GM06990 (cell line): ENCODE measurements at places on chromosomes 5 and 9.

GRCh38 chr9:1042466-1042865 lies 7.7 kb upstream of the DMRT2 start:
- DNase-seq: no peak

DNA sequence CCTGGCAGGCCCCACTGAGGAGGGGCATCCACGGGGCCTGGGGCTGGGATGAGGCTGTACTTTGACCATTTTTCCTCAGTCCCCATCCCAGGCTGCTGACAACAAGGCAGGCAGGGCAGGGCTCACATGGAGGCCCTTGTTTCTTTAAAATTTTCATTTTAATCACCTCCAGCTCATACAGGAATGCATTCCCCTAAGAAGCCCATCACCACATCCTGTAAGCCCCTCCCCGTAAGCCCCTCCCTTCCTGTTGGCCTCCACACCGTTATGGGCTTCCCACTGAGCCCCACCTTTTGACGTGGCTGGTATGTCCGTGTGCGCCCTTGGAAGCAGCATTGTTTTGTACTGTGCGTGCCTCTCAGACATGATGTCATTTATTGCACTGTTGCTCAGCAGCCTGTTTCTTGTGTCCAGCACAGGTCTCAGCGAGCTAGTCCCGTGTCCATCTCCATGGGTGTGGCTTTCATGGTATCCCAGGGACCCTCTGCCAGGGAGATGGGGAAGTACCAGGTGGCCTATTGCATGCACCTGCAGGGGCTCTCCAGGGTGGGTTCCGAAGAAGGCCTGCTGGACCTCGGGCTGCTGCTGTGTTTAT lies 22.4 kb downstream of the PHF2 start:
- no peak for DNase-seq

DNA sequence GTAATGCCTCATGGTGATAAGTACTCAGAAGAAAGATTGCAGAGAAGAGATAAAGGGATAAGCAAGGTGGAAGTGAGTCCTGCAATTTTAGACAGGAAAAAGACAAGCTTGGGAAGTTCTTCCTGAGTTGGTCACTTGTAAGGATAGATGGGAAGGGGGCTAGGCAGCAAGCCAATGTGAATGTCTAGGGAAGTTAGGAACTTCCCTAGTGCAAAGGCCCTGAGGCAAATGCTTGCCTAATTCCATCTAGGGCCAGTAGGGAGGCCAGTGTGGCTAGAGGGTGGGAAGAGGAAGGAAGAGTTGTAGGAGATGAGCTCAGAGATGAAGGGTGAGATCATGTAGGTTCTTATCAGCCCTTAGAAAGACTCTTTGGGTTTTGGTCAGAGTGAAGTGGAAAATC lies 206.6 kb downstream of the MAT2B start:
- DNase-seq: no peak

- no peak for DNase-seq
These were observed 64.2 kb downstream of the MYO10 start for GRCh38 chr5:16871746-16872339.

- no peak for DNase-seq
These were observed 592.0 kb downstream of the CHSY3 start for GRCh38 chr5:130496215-130496614.

- no peak for DNase-seq
These were observed 156.4 kb downstream of the FGF18 start for GRCh38 chr5:171575808-171576207.

DNA sequence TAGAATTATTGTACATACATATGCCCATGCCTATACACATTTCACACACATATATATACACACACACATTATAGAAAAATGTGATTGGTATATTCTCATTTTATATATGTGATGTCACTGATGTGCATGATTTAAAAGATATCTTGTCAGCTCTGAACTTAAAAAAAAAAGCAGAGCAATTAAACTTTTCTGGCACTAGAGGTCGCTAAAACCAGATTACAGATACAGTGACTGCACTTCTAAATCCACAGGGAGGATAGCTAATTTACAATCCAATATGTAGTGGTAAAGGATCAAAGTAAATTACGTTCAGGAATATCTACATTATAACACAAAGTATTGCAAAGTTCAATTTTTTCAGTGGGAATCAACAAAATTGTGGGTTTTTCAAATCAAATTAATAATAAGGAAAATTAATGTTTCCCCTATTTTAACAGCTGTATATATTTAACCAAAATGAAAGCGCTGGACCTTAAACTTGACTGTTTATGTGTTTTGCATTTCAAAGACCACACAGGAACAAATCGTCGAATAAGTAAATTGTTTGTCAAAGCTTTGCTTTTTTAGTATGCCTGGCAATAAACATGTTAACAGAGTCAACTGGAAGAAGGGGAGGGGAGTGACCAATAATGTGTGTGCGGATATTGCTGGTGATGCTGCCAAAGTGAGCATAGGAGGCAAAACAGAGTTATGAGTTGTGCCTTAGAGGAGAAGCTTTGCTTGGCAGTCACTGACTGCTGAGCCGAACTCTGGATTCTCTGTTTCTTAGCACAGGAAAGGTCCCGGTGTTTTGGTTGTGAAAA lies 1201.4 kb upstream of the C9orf72 start:
- no peak for DNase-seq

DNA sequence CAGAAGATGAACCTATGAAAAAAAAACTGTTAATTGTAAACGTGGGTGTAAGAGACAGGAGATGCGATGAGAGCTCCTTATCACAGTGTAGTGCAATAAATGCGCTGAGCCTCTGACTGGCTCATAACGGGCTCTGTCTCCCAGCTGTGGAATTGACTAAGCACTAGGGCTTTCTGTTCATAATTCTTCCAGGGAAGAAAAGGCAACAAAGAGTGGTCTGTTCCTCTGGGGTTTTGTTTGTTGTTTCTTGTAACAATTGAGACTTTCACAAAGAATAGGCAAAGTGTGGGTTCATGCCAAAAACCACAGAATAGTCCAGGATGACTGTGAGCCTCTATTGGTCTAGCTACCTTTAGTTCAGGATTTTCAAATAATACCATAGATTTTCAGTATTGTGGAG lies 39.4 kb downstream of the UBE2QL1 start:
- DNase-seq: no peak

DNA sequence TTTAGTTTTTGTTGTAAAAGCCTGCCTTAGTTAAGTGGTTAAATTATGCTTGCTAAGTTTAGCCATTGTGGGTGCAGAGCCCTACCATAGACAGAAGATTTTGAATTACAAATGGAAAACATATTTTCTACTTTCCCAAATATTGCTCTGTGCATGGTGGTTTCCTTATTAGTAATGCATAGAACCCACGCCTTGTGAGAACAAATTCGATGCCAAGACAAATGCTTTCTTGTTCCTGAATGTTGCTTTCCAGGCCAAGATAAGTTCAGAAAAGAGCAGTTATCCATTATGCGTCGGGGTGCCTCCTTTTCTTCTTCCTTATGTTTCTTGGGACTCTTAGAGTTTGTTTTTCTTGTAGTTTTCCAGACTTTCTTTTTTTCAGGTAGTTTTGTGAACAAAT lies 31.0 kb upstream of the GARNL3 start:
- DNase-seq: no peak

DNA sequence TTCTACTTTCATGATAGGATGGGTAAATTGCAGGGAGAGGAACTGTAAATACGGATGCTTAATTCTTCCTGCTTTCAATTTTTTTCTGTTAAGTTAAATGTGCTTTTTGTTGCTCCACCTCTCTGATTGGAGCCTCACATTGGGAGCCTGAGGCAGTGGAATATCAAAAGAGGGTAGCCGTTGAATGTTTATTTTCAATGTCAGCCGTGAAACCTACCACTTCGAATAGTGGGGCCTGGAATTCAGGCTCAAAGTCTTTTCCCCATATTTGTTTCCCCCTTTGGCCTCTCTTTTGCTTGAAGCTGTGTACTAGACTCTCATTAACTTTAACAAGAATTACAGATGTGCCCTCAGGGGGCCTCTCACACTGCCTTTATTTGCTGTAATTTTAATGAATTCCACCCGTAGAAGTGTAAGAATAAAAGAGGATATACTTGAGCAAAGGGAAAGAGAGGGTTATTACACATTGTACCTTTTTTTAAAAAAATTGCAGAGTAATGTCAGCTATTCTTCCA lies 29.0 kb downstream of the PSAT1 start:
- DNase-seq: no peak

DNA sequence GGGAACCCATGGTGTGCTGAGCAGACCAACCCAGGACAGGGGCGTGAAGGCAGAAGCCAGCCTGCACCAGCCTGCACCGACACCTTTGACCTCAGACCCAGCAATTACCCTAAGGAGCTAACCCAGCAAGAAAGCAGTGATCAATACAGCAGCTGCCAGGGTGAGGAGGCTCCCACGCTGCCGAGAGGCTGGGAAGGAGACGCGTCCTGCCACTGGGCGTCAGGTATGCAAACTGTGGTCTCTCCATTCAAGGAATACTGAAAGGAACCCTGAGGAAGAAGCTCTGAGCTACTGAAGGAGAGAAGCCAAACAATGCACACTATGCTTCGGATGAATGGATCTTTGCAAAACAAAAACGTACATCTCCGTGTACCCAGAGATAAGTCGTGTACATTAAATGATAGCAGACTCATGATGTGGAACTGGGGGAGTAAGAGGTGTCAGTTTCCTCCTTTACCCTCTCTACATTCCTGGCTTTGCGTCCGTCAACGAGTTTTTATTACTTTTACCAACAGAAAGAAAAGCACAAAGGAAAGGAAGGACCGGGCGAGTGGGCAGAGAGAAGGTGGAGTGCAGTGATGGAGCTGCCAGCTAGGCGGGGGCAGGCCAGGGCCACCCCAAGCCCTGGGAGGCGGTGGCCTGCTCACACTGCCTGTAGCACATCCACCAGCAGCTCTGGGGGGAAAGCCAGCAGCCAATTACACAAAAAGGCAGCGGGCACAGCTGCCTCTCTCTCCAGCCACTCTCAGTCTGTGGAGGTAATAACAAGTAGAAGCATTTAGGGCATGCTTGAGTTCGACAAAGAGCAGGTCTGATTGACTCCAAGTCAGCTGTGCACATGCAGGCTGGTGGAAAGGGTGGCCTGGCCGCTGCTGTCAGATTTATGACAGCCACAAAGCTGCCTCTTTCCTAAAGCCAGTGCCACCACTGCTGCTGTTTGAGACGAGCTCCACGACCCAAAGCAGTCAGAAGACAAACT lies 29.3 kb downstream of the RASGEF1C start:
- DNase-seq: no peak

GRCh38 chr5:37950436-37950835 lies 110.6 kb upstream of the GDNF start:
- DNase-seq: no peak

DNA sequence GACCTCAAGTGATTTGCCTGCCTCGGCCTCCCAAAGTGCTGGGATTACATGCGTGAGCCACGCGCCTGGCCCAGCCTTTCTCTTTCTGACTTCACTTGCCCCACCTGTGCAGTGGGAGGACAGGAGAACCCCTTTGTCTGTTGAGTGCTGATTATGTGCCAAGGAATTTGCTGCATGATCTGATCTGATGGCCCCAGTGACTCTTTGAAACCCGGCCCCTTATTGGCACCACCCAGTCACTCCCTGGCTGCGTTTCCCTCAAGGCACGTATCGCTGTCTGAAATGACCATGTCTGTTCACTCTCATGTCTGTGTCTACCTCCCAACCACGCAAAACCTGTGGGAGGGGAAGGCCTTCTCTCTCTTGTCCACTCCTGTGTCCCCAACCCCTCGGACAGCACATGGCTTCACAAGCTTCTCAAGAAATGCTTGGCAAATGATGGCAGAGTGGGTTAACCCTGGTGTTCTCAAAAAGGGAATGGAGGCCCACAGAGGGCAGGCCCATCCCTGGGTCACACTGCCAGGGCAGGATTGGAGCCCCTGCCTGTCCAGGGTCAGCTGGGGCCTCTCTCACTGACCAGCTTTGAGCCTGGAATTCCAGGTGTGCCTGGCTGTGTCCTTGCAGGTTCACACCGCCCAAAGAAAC lies 21.9 kb downstream of the NEK6 start:
- DNase-seq: no peak

DNA sequence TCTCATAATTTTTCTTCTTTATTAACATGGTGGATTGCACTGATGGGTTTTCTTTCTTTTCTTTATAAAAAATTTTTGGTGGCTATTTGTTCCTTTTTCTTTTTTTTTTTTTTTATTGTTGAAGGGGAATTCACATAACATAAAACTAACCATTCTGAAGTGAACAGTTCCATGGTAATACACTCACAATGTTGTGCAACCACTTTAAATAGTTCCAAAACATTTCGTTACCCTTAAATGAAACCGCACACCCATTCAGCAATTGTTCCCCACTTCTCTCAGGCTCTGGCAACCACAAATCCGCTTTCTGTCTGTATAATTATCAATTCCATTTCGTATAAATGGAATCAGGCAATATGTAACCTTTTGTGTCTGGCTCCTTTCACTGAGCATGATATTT lies 11.7 kb upstream of the SETX start:
- DNase-seq: no peak

DNA sequence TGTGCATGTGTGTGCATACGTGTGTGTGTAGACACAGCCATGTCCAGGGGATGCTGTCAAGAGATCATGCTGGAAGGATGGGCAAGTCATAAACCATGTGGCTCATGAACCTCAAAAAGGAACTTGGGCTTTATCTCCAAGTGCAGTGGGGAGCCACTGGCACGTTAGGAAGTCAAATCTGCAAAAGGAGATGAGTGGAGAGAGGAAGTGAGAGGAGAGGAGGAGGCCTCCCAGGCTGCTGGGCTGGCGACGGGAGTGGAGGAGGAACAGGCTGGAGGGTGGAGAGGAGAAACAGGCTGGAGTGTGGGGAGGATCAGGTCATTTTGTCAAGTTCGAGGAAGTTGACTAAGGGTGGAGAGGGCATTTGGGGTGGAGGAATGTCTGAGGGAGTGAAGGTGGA lies 29.2 kb upstream of the TIFAB start:
- no peak for DNase-seq
